ENCODE measurements at places on chromosomes 6 and 20. TPM values are rescaled to one million over a fixed set of nuclear protein-coding genes. Genes with fewer than 3 reads are reported as not detected.

Gene TRIM10
- polyA plus RNA-seq: not detected

Gene CNKSR3
- 1.1 TPM for polyA plus RNA-seq

Gene PPP1R16B
- not detected for polyA plus RNA-seq

Gene NRN1
- polyA plus RNA-seq: not detected

Gene BAK1
- polyA plus RNA-seq: 93.8 TPM

Gene KATNA1
- 17.8 TPM for polyA plus RNA-seq

Gene SLC35F1
- polyA plus RNA-seq: not detected

Gene USP49
- 0.27 TPM for polyA plus RNA-seq

Gene CCN5
- polyA plus RNA-seq: not detected

Gene TXLNB
- polyA plus RNA-seq: not detected

Gene UCKL1
- 30.2 TPM for polyA plus RNA-seq

Gene IL17A
- polyA plus RNA-seq: not detected

Gene TP53TG5
- not detected for polyA plus RNA-seq

Gene HLA-DQB2
- polyA plus RNA-seq: not detected

Gene ESR1
- 0.35 TPM for polyA plus RNA-seq

Gene LAMA4
- 0.08 TPM for polyA plus RNA-seq

Gene IMPG1
- not detected for polyA plus RNA-seq

Gene TNFRSF21
- 38.3 TPM for polyA plus RNA-seq

Gene BTN1A1
- not detected for polyA plus RNA-seq

Gene MYL9
- 14.6 TPM for polyA plus RNA-seq

Gene TM9SF4
- 25.7 TPM for polyA plus RNA-seq
